ENCODE measurements at places on chromosomes 4 and X.

DNA sequence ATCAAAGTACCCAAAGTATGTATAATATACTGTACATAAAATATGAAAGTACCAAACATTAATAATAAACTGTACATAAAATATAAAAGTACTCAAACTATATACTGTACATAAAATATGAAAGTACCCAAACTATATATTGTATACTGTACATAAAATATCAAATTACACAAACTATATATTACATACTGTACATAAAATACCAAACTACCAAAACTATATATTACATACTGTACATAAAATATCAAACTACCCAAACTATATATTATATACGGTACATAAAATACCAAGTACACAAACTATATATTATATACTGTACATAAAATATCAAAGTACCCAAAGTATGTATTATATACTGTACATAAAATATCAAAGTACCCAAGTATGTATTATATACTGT, 723.7 kb downstream of the CWH43 start:
- no peak for DNase-seq

GRCh38 chrX:120731386-120731785, 101.5 kb upstream of the C1GALT1C1 start:
- DNase-seq, result no peak

- DNase-seq, result no peak
These were observed 70.2 kb downstream of the GC start for GRCh38 chr4:71713611-71714203.

DNA sequence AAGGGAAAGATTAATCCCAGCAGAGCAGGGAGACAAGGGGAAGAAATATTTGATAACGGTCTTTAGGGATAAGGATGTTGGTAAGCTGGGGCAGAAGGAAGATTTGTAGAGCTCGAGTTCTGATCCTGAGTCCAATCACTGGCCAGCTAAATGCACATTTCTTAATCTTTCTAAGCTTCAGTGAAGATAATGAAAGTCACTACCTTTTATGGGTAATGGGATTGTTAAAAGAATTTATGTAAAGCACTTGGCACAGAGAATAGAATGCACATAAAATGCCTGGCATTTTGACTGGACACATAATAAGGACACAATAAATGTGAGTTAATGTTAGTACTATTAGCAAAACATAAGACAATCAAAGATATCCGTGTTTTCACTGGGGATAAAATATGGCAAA, 43.3 kb downstream of the NCAPG start:
- DNase-seq, result no peak

- DNase-seq, result no peak
These were observed 5.9 kb downstream of the EMCN start for GRCh38 chr4:100511896-100512295.

DNA sequence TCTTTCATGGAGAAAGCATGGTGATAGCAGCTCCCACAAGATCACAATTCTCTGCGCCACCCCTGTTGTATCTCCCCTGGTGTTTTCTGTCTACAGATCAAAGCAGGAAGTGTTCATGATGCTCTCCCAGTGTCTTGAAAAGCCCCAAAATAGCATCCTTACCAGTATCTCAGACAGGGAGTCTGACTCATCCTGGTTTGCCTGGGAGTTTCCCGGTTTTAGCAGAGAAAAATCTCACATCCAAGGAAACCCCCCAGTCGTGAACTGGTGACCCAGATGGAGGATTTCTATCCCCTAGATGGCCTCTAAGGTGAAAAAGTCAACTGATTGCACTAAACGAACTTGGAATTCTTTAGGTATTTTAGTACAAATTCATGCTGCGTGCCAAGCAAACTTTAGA, 64.3 kb upstream of the NR0B1 start:
- no peak for DNase-seq

Measured in stimulated activated CD4-positive, alpha-beta T cell treated with anti-CD3 and anti-CD28 coated beads, Interleukin-1b, Interleukin-23, amount 100 ng/mL, for 48 hours (primary cell).